Stimulated activated CD8-positive, alpha-beta memory T cell treated with anti-CD3 and anti-CD28 coated beads, Interleukin-4, amount 100 ng/mL, for 24 hours (primary cell): ENCODE measurements at places on chromosomes 3 and 15.

- no peak for DNase-seq
Measured at GRCh38 chr3:179116816-179117215, 31.3 kb upstream of the PIK3CA start.

DNA sequence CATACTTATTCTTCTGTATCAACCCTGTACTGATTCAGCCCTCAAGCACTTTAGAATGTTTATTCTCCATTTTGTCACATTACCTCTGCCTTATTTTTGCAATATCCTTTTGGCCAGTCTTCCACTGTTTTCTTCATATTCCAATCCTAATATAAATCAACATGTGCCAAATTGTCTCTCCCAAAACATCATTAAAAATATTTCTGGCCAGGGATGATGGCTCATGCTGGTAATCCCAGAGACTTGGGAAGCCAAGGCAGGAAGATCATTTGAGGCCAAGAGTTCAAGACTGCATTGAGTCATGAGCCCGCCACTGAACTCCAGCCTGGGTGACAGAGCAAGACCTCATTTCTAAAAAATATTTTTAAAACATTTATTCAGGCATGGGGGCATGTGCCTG lies 641.4 kb upstream of the CBLB start:
- no peak for DNase-seq

GRCh38 chr3:150806185-150806835 lies 43.3 kb upstream of the SIAH2 start:
- no peak for DNase-seq

- no peak for DNase-seq
Measured at GRCh38 chr3:2343031-2343682, 244.5 kb downstream of the CNTN4 start.

- no peak for DNase-seq
Measured at GRCh38 chr3:89974903-89975519, 867.6 kb downstream of the EPHA3 start.

DNA sequence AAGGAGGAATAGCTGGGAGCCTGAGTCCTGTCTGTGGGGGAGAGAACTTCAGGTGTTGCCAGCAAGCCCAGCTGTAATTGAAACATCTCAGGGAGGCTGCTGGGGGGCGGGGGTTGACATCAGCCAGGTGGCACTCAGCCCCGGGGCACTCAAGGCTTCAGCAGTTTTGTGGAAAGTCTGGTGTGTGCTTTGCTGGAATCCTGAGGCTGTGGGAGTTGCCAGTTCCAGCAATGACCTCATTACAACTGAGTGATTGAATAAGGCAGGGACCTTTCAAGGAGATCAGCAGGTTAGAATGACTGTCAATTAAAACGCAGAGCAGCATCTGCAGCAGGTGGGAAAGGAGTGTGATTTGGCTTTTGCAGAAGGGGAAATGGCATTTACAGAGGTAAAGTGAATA lies 75.7 kb downstream of the FAM43A start:
- DNase-seq, result no peak
